Stimulated activated naive CD4-positive, alpha-beta T cell (primary cell): ENCODE measurements at places on chromosomes 16 and 17.

DNA sequence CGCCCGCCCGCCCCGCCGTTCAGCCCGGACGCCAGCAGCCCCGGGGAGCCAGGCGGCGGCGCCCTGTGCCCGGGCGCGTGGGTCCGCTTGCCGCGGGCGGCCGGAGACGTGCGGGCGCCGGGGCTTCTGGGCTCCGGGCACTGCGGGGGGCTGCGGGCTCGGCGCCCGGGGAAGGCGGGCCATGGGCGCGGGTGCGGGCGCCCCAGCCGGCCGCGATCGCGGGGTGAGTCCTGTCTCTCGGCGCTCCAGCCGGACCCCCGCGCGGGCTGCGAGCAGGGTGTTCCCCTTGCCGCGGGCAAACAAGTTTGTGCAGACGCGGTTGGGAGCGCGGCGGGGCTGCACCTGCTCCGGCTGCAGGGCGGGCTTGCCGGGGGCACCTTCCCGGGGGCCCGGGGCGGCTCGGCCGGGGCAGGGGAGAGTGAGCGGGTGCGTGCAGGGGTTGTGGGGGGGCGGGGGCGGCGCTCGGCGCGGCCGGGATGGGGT lies 292 bp downstream of the WSCD1 start:
- no peak for DNase-seq

- DNase-seq: no peak
Measured at GRCh38 chr16:4365615-4366014, 6.0 kb upstream of the VASN start.

DNA sequence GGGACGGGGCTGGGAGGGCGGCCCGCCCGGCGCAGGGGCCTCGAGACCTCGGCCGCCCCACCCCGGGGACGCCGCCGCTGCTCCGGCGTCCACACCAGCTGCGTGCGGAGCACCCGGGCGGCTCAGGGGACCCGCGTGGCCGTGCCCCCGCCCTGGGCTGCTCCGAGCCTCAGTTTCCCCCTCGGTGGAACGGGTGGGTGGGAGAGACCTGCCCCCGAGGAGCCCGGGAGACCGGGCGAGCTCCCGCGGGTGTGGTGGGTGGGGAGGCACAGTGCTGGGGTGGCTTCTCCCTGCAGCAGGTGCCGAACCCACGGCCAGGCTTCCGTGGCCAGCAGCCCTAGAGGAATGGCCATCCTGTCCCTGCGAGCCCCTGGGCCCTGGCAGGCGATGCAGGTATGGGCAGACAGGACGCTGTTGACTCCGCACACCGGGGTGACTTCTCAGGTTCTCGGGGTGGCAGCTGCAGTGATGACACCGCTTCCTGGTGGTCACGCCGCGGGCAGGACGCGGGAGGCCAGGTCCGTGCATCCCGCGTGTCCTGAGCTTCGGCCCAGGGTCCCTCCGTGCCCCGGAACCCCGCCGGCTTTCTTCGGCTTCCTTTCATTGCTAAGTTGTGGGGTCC lies 677 bp downstream of the DEF8 start:
- DNase-seq: no peak

GRCh38 chr17:77854759-77855745 lies 103.5 kb upstream of the TNRC6C start:
- DNase-seq: no peak

- no peak for DNase-seq
Measured at GRCh38 chr17:10314329-10314728, 58.5 kb downstream of the MYH13 start.

DNA sequence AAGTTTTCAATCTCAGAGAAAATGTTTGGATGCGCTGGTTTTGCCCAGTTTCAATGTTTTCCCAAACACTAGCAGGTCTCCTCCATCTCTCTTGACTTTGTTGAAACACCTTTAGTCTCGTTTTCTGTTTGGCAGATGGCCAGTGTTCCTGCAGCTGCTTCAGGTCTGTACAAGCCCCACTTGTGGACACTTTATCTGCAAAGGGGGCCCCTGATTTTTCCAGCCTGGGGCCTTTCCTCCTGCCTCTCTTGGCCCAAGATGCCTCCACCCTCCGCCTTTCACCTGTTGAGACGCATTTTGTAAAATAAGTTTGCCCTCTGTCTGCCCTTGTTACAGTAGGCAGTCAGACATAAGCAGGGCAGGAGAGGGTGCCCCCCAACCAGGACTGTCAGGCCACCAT lies 21.8 kb upstream of the PRM1 start:
- no peak for DNase-seq

DNA sequence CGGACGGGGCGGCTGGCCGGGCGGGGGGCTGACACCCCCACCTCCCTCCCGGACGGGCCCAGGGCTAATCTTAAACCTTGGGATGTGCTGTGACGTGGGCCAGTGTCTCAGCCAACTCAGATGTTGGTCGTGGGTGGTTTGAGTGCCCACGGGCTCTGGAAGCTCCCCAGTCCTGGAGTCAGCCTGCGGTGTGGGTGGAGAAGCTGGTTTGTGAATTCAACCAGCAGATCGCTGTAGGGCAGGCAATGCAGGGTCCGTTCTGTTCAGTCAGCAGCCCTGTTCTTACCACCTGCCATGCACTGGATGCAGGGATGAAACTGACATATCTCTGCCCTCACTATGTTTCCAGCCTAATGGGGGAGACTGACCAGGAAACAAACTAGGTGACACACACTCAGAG lies 8.0 kb upstream of the ZNF500 start:
- no peak for DNase-seq

- peak; percentile 47 for DNase-seq
Measured at GRCh38 chr17:7393613-7394451, 493 bp downstream of the PLSCR3 start.
